ENCODE measurements at places on chromosomes 16 and 17. TPM values are rescaled to one million over a fixed set of nuclear protein-coding genes. Genes with fewer than 3 reads are reported as not detected.

The NUFIP2 gene
- total RNA-seq, result 28.1 TPM

The NUDT7 gene
- 2.3 TPM for total RNA-seq

The DLX4 gene
- not detected for total RNA-seq

The OMG gene
- not detected for total RNA-seq

The ZNF207 gene
- 108 TPM for total RNA-seq

The ZNRF1 gene
- 26.0 TPM for total RNA-seq

The DNASE1L2 gene
- total RNA-seq, result 0.52 TPM

The VTN gene
- total RNA-seq, result not detected

The ST6GALNAC2 gene
- total RNA-seq, result 1.4 TPM

The POLR2C gene
- total RNA-seq, result 64.5 TPM
